Activated T-helper 9 cell treated with anti-CD3 and anti-CD28 coated beads, Interleukin-2, amount 50 U/mL, for 16 hours (primary cell): ENCODE measurements at places on chromosomes 5 and 9.

DNA sequence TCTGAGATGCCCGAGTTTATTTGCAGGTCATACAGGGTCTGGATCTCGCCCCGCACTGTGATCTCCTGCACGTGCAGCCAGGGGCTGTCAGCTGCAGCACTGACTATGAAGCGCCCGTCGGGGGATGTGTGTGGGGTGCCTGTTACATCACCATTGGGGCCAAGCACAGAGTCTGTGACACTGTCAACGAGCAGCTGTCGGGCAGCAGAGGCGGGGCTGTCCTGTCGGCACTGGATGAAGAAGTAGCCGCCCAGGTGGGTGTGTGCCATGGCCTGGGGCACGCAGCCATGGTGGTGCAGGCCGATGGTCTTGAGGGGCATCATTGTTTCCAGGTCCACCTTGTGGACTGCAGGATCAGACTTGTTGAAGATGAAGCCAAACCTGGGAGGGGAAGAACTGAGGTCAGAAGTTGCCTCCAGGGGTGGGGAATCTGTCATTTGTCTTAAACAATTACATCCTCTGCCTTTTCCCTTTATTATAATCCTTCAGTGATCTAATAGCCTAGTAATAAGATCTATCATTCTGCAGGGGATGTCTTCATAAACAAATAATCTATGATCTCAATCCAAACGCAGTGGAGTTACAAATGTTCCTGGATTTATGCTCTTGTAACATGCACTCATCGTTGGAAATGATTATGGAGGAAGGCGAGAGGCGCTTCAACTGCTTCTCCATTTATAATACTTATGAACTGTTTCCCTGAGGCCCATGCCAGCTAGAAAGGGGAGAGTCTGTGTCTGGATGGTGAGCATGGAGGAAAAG, 147.8 kb downstream of the HSPA4 start:
- DNase-seq: no peak

DNA sequence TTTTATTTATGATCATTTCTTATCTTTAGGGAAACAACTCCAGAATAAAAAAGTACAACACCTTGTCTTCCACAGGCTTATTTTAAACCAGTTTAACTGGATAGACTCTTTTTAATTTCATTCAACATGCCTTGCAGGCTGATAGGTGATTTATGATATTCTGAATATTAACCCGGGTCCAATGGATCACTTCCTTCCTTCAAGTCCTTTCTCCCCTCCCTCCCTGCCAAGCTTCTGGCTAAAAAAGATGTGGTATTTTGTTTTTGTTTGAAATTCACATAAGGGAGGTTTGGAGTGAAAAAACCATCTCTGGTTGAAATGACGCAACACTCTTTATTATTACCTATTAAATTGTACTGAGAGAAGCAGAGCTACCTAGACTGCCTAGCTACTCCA, 265.3 kb downstream of the MLLT3 start:
- no peak for DNase-seq

- no peak for DNase-seq
These were observed 175.3 kb upstream of the ZNF608 start for GRCh38 chr5:124921694-124922093.

- no peak for DNase-seq
These were observed 80.6 kb downstream of the RAD23B start for GRCh38 chr9:107363516-107364152.

DNA sequence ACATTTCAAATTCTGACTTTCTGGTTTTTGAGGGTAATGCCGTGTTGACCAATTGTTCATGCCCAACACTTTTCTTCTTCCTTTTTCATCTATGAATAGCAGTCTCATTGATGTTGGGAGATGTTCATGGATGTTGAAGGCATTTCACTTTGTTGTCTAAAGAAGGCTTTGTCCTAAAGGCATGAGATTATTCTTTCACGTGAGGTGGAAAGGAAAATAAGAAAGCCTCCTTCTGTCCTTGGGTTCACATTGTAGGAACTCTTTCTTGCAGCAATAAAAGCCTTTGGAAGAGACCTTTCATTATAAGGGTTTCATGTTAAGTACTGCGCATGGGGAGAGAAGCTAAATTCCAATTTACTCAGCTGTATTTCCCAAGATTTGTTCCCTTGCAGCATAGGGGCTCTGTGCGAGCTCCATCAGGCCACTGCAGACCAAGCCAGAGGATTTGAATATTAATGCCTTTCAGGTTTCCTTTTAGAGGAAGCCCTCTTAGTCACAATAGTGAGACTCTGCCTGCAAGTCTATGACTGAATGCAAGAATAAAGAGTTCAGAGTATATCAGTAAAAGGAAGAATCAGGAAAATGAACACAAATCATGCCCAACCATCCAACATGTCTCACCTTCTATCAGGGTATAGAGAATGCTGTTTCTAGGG, 274.6 kb downstream of the TMEM38B start:
- no peak for DNase-seq

DNA sequence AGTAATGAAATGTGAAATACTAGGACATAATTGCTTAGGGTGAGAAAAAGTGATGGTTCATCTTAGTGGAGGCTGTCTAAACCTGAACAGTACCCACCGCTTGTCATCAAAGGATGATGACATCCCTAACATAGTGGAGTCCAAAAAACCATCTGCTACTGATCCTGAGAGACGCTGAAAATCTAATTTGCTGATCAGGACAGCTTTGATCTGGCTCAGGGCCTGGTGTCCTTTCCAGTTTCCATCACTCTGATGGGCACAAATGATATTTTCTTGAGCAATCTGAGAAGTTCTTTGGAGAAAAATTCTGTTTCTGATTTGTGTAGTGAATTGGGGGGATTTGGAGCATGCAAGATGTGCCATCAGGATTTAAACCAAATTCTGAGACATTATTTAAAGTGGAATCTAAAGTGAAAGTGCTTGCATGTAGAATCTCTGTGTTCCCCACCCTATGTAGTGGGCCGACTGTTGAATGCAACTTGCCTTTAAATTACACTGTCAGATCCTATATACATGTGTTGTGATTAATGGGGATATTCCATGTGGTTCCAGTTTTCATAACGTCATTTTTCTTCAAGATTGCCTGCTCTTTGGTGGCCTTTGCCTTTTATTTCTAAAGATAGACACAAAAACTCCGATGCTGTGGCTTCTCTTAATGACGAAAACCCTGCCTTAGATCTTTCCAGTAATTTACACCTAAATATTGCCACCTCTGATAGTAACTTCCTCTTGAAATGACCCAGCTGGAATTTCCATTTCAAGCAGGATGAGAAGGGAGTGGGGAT, 213.2 kb downstream of the PCSK5 start:
- DNase-seq: no peak

DNA sequence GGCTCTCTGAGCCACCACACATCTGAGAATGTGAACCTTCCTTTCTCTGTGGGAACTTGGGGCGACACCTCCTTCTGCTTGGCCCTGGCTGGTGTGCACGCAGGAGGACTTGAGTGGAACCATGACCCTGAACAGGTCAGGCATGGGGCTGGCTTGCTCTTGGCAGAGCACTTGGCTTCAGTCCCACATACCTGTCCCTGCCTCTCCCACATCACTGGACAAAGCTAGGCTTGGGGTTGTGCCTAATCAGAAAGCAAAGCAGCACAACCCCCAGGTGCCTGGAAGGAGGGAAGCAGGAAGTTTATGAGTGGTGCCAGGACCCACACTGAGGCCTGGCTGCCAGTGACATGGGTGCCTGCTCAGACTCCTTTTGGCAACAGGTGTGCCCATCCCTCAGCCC, 13.2 kb downstream of the GADD45G start:
- no peak for DNase-seq

DNA sequence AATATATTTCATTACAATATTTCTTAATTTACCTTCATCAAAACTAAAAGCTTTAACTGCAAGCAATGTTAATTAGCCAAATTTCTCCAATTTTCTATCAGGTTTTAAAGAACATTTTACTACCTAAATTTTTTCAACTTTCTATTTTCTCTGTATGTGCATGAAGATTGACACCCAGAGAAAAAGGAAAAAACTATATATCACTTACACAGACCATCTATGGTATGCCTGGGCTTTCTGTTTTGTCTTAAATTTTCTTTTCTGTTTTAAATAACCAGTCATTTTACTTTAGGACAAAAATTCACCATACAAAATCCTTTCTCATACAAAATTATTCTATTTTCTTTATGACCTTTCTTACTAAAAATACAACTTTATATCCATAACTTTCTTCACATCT, 13.8 kb upstream of the IL7R start:
- no peak for DNase-seq

DNA sequence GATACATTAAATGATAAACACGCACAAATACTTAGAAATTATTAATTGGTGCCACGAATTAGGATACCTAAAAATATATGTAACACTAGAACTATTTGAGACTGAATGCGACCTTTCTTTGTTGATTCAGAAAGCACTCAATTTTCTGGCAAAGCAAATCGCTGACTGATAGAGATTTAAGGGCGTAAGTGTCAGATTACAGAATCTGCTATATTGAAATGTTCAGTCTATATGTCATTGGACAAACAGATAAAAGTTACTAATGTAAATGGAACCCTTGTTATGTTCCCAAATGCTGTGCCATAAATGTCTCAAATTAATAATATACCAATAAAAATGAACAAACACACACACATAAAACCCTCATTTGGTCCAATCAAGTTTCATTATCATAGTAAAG, 137.9 kb downstream of the MPDZ start:
- DNase-seq: no peak

DNA sequence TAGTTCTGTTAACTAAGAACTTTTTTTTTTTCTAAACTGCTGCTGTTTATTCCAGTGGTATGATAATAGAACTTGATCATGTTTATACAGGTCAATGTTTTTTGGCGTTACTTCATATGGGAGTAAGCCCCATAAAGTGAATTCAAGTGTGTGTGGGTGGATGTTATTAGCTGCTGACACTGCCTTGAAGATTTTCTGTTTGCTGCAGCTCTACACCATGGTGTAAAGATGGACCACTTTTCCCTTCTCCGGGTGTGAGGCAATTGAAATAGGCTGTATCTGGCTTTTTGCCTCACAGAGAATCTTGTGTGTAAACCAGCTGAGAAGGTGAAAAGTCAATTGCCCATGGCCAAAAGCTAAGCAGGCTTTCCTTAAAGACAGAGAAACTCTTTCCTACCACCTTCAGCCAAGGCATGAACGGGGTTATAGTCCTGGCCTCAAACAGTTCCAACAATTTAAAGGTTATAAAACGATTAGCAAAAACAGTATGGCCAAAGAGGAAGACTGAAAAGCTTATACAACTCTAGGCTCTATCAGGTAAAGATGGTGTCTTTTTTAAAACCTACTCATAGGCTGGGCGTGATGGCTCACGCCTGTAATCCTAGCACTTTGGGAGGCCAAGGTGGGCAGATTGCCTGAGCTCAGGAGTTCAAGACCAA, 33.9 kb upstream of the ABCA1 start:
- DNase-seq: no peak

DNA sequence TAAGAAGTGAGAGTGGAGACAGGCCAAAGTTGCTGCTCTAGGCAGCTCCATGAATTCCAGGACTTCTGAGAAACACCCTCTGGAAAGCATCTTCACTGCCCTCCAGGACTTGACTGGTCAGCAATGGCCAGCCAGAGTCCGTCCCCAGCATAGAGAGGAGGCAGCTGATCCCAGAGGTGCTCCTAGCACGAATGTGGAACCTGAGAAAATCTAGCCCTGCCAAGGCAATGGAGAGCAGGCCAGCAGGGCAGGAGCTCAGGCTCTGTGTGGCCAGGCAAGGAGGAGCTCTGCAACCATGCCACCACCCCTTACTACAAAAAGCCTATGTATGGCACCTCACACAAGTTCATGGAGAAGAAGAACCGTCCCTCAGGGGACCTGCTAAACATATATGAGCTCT, 56.1 kb upstream of the SPTLC1 start:
- no peak for DNase-seq

GRCh38 chr9:97770808-97771372, 73.8 kb upstream of the XPA start:
- DNase-seq: no peak

GRCh38 chr9:114572199-114572598, 15.4 kb upstream of the ATP6V1G1 start:
- DNase-seq: no peak

GRCh38 chr5:466661-467310, 23.8 kb downstream of the EXOC3 start:
- no peak for DNase-seq

DNA sequence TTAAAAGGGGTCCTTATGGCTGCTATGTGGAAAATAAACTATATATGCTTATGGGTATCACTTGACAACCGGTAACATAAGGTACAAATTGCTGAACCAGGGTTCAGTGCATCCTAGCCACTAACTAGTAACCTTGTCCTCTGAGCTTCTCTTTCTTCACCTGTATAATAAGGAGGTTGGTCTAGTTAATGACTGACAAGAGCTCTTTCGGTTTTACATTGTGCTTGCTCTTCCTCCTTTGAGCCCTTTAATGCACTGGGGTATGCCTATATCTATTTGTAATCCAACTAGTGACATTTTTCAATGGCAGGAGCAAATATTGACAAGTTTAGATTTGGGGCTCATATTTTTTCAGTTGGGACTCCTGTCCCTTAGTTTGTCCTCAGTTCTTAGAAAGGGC, 66.1 kb downstream of the NPR3 start:
- no peak for DNase-seq

DNA sequence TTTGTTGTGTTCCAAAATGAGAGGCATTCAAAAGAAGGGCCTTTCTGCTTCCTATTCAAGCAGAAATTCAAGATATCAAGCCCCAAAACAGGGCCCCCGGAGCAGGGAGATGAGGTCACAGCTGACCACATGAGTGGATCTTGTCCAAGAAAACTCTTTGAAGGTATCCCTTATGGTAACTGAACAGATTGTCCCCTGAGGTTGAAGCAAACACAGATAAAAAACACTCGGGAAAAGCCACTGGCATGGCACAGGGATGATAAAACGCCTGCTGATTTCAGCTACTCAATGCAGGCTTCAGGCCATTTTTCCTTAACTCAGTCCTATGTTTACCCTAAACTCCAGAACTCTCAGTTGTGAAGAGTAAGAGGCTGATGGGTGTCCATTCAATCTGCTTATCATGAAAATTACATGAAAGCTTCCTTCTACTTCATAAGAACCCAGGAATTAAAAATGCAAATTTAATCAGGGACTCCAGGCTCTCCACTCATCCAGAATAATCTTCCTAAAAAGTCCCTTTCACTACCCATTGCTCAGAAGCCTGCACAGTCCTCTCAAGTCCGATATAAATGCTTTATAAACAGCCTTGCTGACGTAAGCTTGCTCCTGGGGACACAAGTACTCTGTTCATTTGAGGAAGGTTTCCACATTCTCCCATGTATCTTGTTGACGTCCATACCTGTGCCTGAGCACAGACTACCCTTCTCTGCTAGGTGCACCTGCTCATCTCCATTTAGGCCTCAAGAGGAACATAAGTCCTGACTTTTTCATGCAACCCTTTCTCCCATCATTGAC, 35.9 kb upstream of the SLC1A3 start:
- DNase-seq: no peak

- no peak for DNase-seq
These were observed 131.5 kb downstream of the ZNF608 start for GRCh38 chr5:124614836-124615385.

GRCh38 chr9:93589688-93590087, 13.3 kb downstream of the PHF2 start:
- no peak for DNase-seq

- DNase-seq: no peak
These were observed 19.5 kb upstream of the GOLPH3 start for GRCh38 chr5:32193591-32193990.
